Hepatic stellate cell (primary cell): ENCODE measurements at places on chromosomes 2 and 18.
A peak's percentile ranks its signal among the peaks of the same experiment; 100 is the strongest.

DNA sequence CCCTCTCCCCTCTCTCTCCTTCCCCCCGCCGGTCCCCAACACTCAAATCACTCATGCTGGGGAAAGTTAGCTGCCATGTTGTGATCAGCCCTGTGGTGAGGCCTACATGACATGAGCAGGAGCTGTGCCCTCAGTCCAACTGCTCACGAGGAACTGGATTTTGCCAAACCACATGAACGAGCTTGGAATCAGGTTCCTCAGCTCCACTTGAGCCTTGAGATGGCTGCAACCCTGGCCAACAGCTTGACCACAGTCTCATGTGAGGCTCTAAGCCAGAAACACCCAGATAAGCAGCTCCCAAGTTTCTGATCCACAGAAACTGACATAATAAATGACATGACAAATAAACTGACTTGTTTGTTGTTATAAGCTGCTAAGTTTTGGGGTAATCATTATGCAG is 38.4 kb downstream of the ARL4C start:
- no peak for DNase-seq

- no peak for DNase-seq
Measured at GRCh38 chr2:158191076-158191895, 89.6 kb downstream of the UPP2 start.

- peak; percentile 17 for DNase-seq
Measured at GRCh38 chr2:73892631-73893329, at the start of gene ACTG2. Gene ACTG2 (plus strand): TSS chr2:73893008. CDS start chr2:73901312, 8,304 bp downstream.

- no peak for DNase-seq
Measured at GRCh38 chr18:80179857-80180558, 67.3 kb downstream of the PARD6G start.

DNA sequence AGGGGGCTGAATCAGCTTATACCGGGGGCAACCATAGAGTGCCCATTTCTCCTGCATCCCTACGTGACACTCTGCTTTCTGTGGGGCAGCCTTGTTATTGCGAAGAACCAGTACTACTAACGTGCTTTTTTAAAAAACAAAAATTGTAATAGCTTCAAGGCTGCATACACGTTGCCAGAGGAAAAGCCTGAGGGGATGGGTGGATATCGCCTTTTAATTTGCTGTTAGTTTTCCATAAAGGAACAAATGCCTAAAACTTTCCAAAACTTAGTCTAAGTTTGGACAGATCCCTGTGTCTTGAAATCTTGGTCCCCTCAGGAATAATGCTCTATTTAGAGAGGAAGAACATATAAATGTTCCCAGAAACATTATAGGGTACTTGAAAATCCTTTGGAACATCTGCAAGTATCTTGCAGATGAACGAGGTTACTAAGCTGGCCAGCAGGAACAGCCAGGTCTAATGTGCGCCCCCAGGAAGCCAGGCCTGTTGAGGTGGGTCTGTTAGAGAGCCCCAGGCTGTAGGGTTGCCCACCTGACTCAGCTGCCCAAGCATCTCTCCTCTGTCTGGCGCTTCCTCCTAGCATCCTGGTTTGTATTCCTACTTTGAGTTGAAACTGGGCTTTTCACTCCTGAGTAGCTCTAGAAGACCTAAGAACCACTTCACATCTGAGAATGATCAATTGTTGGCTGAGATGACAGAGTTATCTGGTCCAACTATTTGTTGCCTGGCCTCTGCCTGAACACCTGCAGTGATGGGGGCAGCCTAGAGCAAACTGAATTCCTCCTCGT is 96.9 kb downstream of the TGOLN2 start:
- no peak for DNase-seq

DNA sequence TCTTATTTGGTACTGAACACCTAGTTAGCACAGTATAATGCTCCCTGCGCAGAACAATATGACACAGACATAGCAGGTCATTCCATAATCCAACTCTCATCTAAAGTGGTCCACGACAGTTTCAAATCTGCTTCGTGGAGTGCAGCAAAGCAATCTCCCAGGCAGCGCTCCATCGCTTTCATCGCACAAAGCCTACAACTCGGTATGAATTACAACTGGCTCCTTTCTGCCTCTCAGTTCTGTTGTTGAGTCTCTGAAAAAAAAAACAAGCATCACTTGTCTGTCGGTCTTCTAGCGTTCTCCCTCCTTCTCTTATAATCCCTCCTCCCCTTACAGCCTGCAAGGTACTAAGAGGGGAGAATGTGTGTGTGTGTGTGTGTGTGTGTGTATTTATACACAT is 123.5 kb downstream of the FIGN start:
- DNase-seq, result no peak

DNA sequence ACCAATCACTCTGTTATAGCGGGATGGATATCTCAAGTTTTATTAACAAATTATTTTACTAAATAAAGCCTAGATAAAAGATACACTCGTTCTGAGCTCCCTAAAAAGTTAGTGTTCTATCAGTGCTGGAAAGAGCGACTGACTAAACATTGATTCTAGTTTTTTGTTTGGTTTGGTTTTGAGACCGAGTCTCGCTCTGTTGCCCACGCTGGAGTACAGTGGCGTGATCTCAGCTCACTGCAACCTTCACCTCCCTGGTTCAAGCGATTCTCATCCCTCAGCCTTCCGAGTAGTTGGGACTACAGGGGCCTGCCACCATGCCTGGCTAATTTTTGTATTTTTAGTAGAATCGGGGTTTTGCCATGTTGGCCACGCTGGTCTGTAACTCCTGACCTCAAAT is 73.8 kb upstream of the CDCA7 start:
- no peak for DNase-seq

GRCh38 chr2:30446602-30447148 is 371 bp upstream of the LCLAT1 start:
- DNase-seq, result peak; percentile 18

GRCh38 chr2:105327690-105328089 is 1.8 kb downstream of the TGFBRAP1 start:
- DNase-seq, result no peak

- DNase-seq, result no peak
Measured at GRCh38 chr2:8841932-8842331, 4.5 kb upstream of the KIDINS220 start.

GRCh38 chr18:69664399-69664798 is 263.7 kb downstream of the DOK6 start:
- no peak for DNase-seq

DNA sequence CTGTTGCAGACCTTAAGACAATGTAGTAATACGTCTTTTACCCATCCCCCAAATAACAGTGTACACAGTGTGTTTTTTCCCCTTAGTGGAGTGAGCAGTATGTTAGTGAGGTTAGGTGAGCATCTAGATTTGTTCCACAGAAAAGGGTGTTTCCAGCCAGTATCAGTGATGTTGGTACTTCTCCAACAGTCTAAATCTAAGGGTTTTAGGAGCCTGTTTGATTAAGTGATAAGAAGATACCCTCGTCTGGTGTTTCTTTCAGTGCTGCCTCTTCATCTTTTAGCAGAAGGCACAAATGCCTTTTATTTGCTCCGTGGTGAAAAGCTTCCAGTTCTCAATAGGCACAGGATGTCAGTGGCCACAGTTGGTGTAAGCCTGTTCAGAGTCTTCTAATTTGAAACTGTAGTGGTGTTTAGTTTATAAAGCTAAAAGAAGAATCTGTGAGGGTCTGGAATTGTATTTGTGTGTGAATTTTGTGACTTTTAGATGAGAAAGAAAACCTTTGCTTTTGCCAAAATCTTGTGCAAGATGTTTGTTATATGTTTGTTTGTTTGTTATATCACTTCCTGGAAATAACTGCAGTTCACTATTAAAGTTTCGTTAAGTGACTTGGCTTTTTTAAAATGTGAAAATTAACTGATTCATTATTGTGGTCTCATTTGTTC is 71.2 kb downstream of the MAP4K4 start:
- DNase-seq, result no peak

DNA sequence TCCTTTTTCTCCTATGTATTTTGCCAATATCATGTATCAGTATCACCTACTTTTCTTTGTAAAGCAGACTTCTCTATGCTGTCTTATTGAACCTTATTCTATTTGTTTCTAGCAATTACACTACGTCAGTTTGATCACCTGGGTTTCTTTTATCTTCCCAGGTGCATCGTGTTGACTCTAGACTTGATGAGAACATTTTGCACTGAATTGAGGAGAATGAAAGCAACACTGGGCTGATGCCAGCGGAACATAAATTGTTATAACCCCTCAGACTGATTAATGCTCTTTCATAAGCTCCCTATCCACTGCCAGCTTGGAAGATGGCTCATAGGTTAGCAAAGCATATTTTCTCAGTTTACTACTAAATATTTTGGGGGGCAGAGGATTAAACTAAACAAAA is 140.6 kb downstream of the EPHA4 start:
- no peak for DNase-seq

GRCh38 chr2:174924061-174924693 is 81.0 kb downstream of the CHN1 start:
- no peak for DNase-seq

DNA sequence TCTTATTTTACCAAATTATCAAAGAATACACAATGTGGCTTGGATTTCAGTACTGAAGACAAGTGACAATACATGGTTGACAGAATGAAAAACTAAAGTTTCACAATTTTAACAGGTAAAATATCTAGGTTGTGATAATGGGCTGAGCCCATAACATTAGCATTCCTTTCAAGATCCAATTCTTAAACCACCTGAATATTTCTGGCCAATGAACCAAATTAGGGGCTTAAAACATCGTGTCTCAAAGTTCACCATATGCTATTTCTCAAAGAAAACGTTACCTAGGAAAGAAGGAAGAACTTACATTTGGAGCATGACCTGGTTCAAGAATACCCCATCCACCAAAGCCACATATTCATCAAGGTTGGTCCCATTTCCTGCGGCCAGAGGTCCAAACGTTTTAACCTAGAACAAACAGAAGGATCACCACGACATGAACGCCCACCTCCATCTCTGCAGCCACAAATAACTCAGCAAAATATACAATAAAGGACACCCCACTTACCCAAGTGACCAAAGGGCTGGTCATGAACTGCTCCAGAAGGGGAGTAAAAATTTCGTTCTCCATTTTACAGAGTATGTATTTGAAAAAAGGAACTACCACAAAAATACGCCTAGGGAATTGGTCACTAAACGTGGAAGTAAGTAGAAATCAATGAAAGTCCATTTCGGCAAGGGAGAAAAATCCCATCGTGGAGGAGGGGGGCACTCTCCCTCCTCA is 984 bp downstream of the CCDC88A start:
- DNase-seq, result peak; percentile 12

DNA sequence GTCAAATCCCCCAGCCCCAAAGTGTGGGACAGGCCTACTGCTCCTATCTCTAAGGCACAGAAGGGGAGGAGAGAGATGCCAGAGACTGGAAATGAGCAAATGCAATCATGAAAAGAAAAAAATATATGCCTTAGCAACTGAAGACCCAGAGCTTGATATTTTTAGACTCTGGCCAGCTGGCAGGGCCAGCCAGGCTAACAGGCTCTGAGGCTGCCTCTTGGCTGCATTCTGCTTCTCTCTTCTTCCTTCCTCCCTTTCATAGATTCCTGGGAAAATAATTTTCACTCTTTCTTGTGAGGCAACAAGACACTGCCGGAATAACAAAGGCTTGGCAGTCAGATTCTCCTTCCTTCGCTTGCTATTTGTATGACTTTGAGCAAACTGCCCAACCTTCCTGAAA is 209.1 kb downstream of the RAD51AP2 start:
- DNase-seq, result no peak

DNA sequence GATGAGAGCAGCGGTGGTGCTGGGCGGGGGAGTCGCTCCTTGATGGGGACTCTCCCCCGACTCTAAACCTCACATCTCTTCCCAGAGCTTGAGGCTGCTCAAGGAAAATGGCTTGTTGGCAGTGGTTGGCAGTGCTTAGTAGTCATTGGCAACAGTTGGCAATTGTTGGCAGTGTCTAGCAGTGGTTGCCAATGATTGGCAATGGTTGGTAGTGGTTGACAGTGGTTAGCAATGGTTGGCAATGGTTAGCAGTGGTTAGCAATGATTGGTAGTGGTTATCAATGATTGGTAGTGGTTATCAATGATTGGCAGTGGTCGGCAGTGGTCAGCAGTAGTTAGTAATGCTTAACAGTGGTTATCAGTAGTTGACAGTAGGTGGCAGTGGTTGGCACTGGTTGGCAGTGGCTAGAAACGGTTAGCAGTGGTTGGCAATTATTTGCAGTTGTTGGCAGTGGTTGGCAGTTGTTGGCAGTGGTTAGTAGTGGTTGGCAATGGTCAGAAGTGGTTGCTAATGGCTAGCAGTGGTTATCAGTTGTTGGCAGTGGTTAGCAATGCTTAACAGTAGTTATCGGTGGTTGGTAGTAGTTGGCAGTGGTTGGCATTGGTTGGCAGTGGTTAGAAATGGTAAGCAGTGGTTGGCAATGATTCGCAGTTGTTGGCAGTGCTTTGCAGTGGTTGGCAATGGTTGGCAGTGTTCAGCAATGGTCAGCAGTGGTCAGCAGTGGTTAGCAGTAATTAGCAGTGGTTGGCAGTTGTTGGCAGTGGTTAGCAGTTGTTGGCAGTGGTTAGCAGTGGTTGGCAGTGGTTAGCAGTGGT is 85.4 kb upstream of the OTOS start:
- DNase-seq, result no peak

GRCh38 chr2:195967336-195967735 is 101.3 kb downstream of the DNAH7 start:
- no peak for DNase-seq

DNA sequence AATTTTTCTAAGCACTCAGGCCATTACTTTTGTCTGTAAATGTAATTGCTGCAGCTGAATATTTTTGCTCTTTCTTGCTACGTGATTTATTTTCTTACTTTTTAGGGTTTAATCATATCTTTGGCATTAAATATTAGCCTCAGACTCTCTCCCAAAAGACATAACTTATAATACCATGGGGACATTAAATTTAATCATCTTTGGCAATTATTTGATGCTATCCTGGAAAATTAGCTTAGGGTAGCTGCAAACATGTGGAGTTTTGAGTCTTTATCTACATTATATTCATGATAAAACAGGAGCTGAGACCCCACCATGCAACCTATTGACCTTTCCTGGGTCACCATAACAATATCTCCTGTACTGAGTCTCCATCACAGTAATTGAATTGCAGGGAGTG is 59.1 kb upstream of the EDAR start:
- no peak for DNase-seq

- peak; percentile 48 for DNase-seq
Measured at GRCh38 chr18:9017905-9018227, 84.6 kb upstream of the NDUFV2 start.

DNA sequence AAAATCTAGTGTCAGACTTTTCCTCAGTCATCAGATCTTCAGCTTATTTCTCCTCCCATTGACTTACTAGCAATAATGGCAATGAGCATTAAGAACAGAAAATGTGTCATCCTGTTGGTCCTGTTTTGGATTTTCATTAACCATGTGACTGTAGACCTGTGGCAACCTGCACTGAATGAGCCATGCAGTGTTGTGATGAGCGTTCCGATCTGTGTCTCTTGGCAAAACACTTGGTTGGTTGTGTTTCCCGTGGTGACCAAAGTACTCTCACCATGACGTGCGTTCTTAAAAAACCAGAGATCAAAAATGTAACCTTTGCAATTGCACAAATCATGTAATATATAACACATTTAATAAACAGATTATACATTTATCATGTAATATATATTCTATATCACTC is 138.6 kb downstream of the MAP3K20 start:
- no peak for DNase-seq
